Vagina (tissue), 2 donors: ENCODE measurements at places on chromosomes 1 and 21.

- no peak for DNase-seq
- no peaks in the 10 kb centered on the region for H3K27me3 ChIP-seq
- no peaks in the 10 kb centered on the region for H3K36me3 ChIP-seq
- H3K4me3 ChIP-seq = no peak overlapping the region
- H3K27ac ChIP-seq = no peak overlapping the region
Observed at GRCh38 chr1:173297798-173298391, 90.8 kb upstream of the TNFSF4 start.

DNA sequence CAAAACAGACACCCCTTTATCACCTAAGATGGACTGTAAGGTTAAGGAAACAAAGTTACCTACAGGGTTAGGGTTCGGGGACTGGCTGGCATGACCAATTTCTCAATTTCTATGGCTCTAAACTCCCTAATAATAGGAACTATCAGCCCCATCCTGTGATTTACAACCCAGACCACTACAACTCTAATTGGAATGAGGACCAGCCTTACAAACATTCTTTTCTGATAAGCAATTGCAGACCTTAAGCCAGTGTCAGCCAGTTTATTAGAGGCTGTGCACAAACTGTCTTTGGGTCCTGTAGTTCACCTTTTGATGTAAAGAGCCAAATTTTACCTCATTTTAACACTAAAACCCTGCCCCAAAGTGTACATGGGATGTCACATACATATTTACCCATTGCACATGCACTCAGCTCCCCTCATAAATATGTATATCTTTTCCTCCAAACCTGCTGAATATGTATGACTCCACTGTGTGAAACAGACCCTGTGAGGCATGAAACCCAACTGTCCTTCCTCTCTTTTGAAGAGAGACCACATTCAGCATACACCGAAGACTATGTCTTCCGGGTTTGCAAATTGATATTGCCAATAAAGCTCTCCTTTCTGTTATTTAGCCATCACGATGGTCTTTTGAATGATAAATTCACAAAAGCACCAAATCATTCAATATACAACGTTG is 7.3 kb upstream of the APP start:
- no peak overlapping the region for H3K27ac ChIP-seq
- H3K36me3 ChIP-seq = no peaks in the 10 kb centered on the region
- no peak for DNase-seq
- no peaks in the 10 kb centered on the region for H3K4me1 ChIP-seq

DNA sequence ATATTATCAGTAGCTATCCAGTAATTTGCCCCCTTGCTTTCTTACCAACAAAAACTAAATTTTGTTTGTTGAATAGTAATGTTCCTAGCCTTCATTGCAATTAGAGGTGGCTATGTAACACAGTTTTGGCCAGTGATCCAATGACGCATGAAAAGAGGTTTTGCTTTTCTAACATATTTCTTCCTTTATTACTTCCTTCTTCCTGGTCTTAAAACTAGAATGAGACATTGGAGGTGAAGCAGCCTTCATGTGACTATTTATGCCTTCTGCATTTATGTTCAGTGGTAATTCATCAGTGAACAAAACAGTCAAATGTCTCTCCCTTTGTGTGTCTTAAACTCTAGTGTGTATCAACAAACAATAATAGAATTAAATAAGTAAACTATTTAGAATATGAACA is 35.5 kb downstream of the LRIF1 start:
- no peak overlapping the region for H3K27ac ChIP-seq
- no peak for DNase-seq
- H3K27me3 ChIP-seq = no peaks in the 10 kb centered on the region
- no peaks in the 10 kb centered on the region for H3K36me3 ChIP-seq

GRCh38 chr1:64315402-64315801 is 112.0 kb downstream of the UBE2U start:
- no peaks in the 10 kb centered on the region for H3K36me3 ChIP-seq
- H3K4me1 ChIP-seq = no peaks in the 10 kb centered on the region
- H3K27me3 ChIP-seq = no peaks in the 10 kb centered on the region

- H3K4me3 ChIP-seq = no peak overlapping the region
- DNase-seq = no peak
- no peaks in the 10 kb centered on the region for H3K4me1 ChIP-seq
- H3K27ac ChIP-seq = no peak overlapping the region
- H3K27me3 ChIP-seq = no peaks in the 10 kb centered on the region
- no peaks in the 10 kb centered on the region for H3K36me3 ChIP-seq
Observed at GRCh38 chr1:33872683-33873082, 8.8 kb downstream of the HMGB4 start.

- H3K36me3 ChIP-seq = no peaks in the 10 kb centered on the region
- H3K27me3 ChIP-seq = no peaks in the 10 kb centered on the region
- no peak overlapping the region for H3K27ac ChIP-seq
- DNase-seq = no peak
Observed at GRCh38 chr1:57474137-57474750, 50.4 kb upstream of the DAB1 start.

DNA sequence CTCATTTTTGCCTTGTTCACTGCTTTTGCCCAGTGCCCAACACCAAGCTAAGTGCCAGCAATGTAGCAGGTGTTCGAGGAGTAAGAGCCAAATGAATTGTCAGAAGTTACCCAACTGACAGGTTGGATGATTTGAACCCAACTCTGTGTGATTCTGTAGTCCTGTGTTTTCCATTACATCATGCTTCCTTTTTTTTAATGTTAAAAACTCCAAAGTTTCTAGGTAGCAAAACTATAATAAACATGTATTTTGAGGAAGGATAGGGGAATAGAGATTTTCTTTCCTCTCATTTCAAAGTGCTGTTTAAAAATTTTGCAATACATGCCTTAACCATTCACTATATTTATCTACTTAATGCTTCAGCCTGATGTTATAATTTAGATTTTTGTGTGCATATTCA is 34.1 kb downstream of the BCL9 start:
- no peak overlapping the region for H3K4me3 ChIP-seq
- DNase-seq = no peak
- no peaks in the 10 kb centered on the region for H3K27me3 ChIP-seq
- no peaks in the 10 kb centered on the region for H3K36me3 ChIP-seq
- peaks cover 31% of the 10 kb centered on the region for H3K4me1 ChIP-seq

DNA sequence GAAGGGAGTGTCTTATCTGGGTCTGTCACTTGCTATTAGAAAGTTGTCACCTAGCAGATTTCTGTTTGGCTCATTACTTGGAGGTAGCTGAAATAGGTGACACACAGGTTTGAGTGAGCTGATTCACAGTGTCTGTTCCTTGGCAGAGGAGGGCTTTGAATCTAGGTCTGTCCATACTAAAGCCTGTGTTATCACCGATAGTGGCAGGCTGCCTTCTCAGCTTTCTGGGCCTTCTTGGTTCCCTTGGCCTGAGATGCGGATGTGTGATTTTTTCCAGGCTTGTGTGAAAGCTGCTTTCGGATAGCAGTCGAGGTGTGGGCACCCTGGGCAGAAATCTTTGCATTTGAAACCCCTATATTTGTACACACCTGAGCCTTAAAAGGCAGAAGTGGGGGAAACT is 73.9 kb downstream of the ACTL8 start:
- no peaks in the 10 kb centered on the region for H3K27me3 ChIP-seq
- H3K4me3 ChIP-seq = no peak overlapping the region
- no peak for DNase-seq
- H3K36me3 ChIP-seq = no peaks in the 10 kb centered on the region

DNA sequence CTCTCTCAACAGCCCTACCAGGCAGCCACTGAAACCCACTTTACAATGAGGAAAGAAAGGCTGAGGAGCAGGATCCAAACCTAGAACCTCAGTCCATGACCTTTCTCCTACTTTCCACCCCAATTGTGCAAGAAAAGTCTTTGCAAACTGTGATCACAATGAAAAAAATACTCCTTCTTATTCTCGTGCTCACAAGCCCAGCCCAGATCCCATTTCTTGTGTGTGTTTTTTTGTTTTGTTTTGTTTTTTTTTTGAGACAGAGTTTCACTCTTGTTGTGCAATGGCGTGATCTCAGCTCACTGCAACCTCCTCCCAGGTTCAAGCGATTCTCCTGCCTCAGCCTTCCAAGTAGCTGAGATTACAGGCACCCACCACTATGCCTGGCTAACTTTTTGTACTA is 97.7 kb downstream of the CRYAA start:
- H3K27me3 ChIP-seq = no peaks in the 10 kb centered on the region
- H3K36me3 ChIP-seq = no peaks in the 10 kb centered on the region
- H3K4me3 ChIP-seq = no peak overlapping the region
- DNase-seq = no peak

GRCh38 chr1:175167861-175168260 is 24.7 kb downstream of the KIAA0040 start:
- no peaks in the 10 kb centered on the region for H3K27me3 ChIP-seq
- peaks cover 26% of the 10 kb centered on the region for H3K36me3 ChIP-seq
- H3K4me1 ChIP-seq = peaks cover 13% of the 10 kb centered on the region
- H3K4me3 ChIP-seq = no peak overlapping the region
- H3K27ac ChIP-seq = no peak overlapping the region
- no peak for DNase-seq

GRCh38 chr1:11979028-11979850 is 1.0 kb upstream of the MFN2 start:
- peaks cover 31% of the 10 kb centered on the region for H3K36me3 ChIP-seq
- peaks cover 44% of the 10 kb centered on the region for H3K4me1 ChIP-seq
- H3K27me3 ChIP-seq = no peaks in the 10 kb centered on the region
- H3K27ac ChIP-seq = peak overlapping the region; percentile 96

- H3K27ac ChIP-seq = peak overlapping the region; percentile 13
- H3K4me1 ChIP-seq = peaks cover 13% of the 10 kb centered on the region
- no peak for DNase-seq
- H3K27me3 ChIP-seq = no peaks in the 10 kb centered on the region
Observed at GRCh38 chr1:168498159-168498631, 45.6 kb downstream of the XCL2 start.

GRCh38 chr1:42730002-42730401 is 10.0 kb downstream of the CLDN19 start:
- H3K27ac ChIP-seq = no peak overlapping the region
- H3K4me1 ChIP-seq = no peaks in the 10 kb centered on the region
- no peaks in the 10 kb centered on the region for H3K27me3 ChIP-seq
- H3K4me3 ChIP-seq = no peak overlapping the region
- no peak for DNase-seq

GRCh38 chr1:189499736-189500135 is 977.9 kb downstream of the BRINP3 start:
- no peaks in the 10 kb centered on the region for H3K27me3 ChIP-seq
- H3K27ac ChIP-seq = no peak overlapping the region
- H3K4me1 ChIP-seq = no peaks in the 10 kb centered on the region
- DNase-seq = no peak
- H3K36me3 ChIP-seq = no peaks in the 10 kb centered on the region

DNA sequence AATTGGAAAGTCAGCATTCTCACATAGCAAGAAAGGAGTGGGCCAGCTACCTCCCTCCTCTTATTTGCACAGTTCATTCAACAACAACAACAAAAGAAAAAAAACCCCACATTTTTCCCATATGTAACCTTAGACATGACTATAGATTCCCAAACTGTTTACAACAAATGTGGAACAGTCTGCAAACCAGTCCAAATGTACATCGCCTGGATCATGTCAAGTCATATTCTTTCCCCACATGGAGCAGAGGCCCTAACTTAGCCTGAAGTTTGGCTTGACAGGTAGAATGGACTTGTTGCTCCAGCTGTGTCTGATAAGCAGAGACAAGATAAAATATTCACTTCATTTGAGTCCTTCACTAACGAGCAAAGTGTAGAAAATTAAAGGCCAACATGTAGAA is 81.7 kb upstream of the COL24A1 start:
- no peak overlapping the region for H3K27ac ChIP-seq
- no peaks in the 10 kb centered on the region for H3K27me3 ChIP-seq
- no peaks in the 10 kb centered on the region for H3K36me3 ChIP-seq

DNA sequence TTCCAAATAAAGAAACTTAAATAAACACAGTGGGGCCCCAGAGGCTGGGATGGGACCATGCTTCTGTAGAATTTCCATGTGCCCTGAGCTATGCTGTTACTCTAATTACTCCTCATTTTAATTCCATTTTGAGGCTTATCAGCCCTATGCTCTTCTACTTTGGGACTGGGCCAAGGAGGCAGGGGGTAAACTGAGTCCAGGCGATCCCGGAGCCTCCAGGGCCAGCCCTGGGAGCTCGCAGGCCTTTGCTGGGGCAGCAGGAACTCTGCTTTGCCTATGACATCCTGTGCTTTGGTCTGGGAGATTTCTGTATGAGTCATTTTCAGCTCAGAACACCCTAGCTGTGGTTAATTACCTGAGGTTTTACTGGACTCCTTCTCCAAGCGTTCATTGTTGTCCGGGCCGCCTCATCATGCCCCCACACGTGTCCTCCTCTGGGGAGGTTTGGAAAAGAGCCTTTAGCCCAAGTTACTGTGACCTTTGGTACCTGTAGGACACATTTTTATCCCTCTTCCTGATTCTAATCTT is 95.7 kb downstream of the RHOU start:
- H3K4me1 ChIP-seq = peaks cover 20% of the 10 kb centered on the region
- no peaks in the 10 kb centered on the region for H3K27me3 ChIP-seq
- no peak overlapping the region for H3K27ac ChIP-seq
- DNase-seq = no peak

DNA sequence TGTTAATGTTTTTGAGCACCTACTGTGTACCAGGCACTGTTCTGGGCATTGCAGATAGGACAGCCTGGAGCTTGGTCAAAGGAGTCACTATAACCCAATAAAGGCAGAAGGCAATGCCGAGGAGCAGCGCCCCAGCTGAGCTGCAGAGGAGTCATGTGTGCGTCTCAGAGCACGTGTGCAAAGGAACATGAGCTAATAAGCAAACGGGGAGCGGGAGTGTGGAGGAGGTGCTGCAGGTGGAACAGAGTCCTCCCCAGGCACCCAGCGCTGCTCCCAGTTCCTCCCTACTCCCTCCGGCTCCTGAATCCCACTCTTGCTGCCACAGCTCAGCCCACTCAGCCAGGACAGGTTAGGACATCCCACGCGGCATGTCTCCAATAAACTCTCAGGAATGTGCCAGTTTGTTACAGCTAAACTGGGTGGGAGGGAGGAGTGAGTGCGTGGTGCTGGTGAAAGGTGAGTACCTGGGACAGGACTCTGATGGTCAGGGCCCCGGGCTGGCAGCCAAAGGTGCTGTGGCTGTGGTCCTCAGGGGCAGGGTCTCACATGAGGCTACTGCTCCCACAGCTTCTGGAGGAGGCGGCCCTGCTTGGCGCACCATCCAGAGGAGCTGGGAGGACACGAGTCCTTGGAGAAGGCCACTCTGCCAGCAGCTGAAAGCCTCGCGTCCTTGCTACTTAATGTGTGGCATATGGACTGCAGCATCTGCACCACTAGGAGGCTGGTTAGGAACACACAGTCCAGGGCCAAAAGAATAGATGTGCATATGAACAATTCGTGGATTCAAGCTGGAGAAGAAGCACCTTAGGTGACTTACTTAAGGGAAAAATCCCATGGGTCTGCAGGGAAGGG is 52.3 kb downstream of the GRIK3 start:
- no peaks in the 10 kb centered on the region for H3K36me3 ChIP-seq
- H3K27ac ChIP-seq = no peak overlapping the region
- H3K27me3 ChIP-seq = no peaks in the 10 kb centered on the region
- H3K4me1 ChIP-seq = no peaks in the 10 kb centered on the region
- H3K4me3 ChIP-seq = no peak overlapping the region
